ENCODE measurements at places on chromosomes 2 and 18.

DNA sequence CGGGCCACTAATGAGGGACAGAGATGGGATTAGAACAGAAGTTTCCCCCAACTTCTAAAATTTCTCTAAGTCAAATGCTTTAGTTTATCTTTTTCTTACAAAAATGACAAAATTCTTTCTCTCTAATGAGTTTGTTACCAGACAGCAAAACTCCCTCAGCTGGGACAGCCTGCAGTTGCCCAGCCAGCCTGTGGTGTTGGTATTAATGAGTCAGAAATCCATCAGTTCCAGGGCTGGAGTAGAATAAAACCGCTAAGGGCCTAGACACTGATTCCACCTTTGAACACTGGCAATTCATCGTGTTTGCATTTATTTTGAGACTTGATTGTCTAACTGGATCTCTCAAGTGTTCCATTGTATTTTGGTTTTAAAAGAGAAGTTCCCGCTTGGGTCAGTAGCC is 38.3 kb upstream of the SMAD2 start:
- no peak for DNase-seq

DNA sequence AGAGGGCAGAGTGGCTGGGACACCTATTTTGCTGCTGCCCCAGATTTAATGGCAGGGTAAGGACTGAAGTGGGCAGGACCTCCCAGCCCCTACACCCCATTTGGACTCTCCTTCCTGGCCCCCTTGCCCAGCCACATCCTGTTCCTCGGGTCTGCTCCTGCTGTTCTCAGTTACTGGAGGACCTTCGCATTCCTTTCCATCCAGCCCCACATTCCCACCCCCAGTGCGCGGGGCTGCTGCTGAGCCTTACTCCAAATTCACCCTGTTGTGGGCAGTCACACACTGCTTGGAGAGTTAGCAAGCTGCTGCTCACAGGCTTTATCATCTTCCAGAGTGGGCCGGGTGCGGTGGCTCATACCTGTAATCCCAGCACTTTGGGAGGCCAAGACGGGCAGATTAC is 75.2 kb upstream of the SLC14A2 start:
- no peak for DNase-seq

- DNase-seq, result no peak
Measured at GRCh38 chr2:27729198-27729597, 42.3 kb upstream of the MRPL33 start.

GRCh38 chr2:226660526-226660925 is 139.1 kb downstream of the IRS1 start:
- no peak for DNase-seq

- no peak for DNase-seq
Measured at GRCh38 chr2:189798312-189799029, 14.2 kb downstream of the PMS1 start.

GRCh38 chr2:8522687-8523086 is 159.2 kb upstream of the ID2 start:
- no peak for DNase-seq

GRCh38 chr2:156065912-156066311 is 266.6 kb downstream of the NR4A2 start:
- DNase-seq, result no peak

Data from NCI-H774 (cell line).